NT2/D1 (cell line): ENCODE measurements at places on chromosomes 1 and 21.

- no peak for DNase-seq
Measured at GRCh38 chr1:193606035-193606434, 419.6 kb upstream of the B3GALT2 start.

DNA sequence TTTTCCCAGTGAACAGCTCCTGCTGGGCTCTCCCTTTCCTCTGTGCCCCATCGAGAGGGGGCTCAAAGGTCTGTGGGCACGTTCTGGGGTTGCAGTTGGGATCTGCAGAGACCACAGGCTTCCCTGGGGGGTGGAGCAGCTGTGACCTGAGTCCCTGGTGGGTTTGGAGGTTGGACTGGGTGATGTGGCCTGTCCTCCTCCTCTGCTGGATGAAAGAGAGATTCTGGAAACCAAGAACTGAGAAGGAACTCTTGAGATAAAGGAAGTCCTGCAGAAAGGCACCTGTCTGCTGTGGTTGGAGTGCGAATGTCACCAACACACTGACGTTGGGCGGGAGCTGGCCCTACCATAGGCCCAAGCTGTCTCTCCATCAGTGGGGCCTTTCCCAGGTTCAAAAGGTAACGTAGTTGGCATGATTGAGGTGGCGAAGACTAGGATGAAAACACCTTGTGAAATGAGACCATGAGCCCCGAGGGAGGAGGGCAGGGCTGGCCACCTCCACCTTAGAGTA is 35.8 kb upstream of the ETV3 start:
- DNase-seq = no peak

DNA sequence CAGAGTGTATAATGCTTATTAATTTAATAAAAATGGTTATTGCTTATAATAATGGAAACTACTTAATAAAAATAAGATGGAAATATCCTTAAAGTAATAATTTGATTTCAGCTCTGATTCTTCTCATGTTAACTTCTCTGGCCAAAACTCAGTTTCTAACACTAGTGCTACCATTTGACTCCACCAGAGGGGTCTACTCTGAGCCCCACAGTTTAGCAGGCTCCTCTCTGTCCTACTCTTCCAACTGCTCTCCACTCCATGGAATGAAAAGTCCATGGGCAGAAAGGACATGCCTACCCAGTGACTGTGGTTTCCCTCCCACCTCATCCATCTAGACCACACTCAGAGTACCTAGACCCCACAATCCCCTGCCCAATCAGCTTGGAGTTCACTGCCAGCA is 489.1 kb upstream of the CAMK1G start:
- DNase-seq = no peak

DNA sequence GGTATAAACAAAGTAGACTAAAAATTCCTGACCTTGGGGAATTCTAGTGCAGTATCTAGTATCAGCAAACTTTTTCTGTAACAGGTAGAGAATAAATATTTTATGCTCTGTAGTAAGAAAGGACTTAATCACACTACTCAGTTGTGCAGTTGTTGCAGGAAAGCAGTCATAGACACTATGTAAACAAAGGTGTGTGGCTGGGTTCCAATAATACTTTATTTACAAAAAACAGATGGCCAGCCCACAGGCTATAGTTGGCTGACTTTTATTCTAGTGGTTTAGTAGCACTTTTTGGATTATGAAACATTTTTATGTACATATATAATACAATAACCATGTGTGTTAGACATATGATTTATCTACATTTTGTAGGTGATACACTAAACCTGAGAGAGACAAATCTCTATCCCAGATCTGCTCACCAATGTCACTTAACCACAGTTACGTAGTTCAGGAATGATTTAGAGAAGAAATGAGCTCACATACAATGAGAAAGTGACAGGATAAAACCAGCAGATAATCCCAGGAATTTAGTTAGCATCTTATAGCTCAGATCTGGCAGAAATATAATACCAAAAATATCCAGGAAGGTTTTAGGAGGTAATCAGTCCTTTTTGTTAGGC is 56.1 kb downstream of the MIER1 start:
- no peak for DNase-seq

DNA sequence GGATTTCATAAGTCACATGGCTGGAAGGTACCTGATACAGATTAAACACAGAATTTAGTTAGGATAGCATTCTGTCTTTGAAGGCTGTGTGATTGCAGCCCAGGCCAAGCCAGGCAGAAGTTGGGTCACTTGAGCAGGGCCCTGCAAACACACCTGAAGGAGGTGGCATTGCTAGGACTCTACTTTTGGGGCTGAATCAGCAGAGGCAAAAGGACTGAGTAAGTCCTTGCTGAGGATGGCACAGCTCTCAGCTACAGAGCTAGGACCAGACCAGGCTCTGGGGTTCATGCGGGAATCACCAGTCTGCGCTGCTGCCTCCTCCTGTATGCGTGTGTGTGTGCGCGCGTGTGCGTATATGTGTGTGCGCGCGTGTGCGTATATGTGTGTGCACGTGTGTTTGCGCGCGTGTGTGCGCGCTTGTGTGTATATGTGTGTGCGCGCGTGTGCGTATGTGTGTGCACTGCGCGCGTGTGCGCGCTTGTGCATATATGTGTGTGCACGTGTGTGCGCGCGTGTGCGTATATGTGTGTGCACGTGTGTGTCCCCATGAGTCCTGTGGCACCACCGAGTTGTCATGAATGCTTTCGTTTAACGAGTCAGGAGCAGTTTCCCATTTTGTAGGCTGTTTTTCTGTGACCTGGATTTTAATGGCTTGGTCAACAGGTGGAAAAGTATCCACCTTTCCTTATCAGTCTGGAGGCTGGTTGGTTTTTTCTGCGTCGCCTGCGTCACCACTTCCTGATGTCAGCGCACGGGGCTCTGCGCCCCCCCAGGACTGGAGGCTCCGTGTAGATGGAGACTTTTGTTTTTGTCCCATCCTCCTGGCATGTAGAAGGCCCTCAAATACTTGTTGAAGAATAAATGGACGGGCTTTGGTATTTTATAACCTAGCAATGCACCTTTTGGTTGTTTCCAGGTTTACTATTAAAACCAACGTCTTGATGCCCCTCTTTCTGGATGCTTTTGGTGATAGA is 34.7 kb downstream of the ADARB1 start:
- no peak for DNase-seq

DNA sequence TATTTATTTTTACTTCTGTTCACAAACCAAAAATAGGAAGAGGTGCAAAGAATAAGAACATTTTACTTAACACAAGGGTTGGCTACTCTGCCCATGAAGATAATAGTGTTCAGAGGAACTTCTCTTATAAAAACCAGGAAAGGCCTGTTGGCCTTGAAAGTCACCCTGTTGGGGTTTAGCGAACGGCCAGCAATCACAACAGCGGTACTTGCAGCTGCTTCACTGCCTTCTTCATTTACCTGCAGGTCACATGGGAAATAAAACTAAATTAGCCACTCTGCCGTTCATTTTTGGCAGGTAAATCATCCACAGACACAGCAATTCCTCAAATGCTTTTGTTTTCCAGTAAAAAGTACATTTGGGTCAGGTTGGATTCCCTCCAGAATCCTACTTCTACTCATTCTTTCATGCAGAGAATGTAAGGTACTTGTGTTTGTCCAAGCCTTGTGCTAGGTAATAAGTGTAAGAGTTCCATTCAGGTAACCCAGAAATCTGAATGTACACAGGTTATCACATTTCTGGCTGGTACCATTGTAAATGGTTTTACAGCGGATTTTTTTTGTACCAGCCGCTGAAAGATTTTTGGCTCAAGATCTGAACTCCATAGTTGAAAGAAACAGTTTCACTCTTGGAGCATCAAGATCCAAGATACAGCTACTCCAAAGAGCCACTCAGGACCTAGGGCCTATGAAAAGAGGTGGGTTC is 13.1 kb downstream of the SERPINC1 start:
- no peak for DNase-seq

DNA sequence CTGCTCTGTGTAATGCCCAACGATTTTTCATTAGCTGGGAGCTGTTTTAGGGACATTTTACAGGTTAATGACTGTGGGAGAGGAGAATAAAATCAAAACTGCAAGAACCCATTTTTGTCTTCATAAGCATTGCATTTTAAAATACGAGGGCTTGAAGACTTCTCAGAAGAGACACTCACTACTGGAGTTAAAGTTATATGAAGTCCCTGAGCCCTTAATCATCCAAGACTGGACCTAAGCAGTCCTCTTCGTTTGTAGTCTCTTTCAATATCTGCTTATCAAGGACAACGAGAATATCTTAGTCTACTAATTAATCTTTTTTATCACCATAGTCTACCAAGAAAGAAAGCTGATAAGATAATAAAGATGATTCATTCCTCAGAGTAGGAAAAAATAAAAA is 176.9 kb upstream of the SGIP1 start:
- no peak for DNase-seq

DNA sequence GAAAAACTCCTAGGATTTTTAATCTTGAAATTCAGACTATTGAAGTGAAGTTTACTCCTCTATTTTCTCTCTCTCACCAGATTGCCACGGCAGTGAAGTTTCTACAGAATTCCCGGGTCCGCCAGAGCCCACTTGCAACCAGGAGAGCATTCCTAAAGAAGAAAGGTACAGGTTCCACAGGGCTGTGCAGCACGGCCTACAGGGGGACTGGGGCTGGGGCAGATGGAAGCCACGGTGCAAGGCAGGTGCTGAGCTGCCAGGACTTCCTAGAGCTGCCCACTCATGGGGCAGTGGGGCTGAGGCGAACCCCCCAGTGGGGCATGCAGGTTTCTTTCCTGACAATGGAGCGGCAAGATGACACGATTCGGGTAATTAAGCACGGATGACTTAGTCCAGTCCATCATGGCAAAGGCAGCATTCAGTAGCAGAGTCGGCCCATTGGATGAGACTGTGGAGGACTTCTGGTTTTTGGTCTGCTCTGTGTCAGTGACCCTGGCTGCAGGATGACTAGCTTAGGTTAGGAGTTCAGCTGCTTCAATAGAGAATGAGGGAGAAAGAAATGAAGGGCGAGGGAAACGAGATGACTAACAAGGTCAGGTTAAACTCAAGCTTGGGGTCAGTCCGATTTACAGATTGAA is 61.5 kb downstream of the PEX14 start:
- DNase-seq = no peak

DNA sequence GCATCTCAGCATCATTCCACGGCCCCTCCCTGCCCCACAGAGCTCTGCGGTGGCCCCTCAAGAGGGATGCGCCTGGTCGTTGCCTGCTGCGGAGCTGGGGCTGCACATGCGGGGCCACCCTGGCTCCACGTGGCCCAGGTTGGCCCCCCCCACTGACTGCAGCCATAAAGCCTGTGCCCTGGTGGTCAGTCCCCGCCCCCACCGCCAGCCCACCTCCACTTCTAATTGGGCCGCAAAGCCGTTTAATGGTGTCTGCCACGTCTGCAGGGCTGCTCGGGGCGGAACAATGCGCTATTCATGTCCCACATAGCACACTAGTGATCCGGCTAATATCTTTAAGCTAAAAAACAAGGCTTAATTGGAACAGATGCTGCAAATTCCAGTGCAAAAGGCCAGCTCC is 33.5 kb upstream of the ACTRT2 start:
- no peak for DNase-seq

DNA sequence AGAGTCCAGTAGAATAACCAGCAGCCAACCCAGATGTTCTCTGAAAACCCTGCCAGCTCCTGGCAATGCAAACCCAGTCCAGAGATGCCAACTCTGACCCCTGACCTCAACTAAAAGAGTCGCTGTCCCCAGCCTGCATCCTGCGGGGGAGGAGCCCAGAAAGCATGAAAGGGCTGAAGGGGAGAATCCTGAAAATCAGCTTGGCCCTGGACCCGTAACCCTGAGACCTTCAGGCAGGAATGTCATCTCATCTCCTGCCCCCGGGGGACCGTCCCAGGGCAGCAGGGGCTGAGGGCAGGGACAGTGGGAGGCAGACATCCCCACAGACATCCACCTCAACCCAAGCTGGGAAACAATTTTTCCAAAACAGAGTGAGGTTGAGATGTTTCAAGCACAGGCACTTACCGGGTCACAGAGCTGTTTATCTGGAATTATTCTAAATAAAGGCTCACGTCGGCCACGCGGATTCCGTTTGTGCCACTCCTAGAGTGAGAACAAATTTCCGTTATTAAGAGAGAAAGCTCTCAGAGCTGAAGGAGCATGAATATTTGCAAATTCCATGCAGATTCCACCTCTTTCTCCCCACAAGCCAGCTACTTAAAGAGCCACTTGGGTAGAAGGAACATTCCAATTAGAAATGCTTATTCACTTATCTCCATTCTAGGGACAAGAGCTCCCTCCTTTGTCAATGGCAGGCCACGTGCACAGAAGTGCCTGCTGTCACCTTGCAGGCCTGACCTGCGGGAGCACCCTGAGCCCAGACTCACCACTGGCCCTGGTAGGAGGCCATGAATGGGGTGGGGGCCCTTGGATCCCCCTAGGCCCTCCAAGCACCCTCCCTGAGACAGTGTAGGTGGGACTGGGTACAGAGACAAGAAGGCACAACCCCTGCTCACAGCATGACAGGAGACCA is 240.1 kb downstream of the NPHP4 start:
- DNase-seq = no peak

GRCh38 chr1:199422206-199422605 is 605.3 kb upstream of the NR5A2 start:
- DNase-seq = peak; percentile 47

GRCh38 chr21:35138665-35139381 is 89.7 kb upstream of the RUNX1 start:
- DNase-seq = no peak

DNA sequence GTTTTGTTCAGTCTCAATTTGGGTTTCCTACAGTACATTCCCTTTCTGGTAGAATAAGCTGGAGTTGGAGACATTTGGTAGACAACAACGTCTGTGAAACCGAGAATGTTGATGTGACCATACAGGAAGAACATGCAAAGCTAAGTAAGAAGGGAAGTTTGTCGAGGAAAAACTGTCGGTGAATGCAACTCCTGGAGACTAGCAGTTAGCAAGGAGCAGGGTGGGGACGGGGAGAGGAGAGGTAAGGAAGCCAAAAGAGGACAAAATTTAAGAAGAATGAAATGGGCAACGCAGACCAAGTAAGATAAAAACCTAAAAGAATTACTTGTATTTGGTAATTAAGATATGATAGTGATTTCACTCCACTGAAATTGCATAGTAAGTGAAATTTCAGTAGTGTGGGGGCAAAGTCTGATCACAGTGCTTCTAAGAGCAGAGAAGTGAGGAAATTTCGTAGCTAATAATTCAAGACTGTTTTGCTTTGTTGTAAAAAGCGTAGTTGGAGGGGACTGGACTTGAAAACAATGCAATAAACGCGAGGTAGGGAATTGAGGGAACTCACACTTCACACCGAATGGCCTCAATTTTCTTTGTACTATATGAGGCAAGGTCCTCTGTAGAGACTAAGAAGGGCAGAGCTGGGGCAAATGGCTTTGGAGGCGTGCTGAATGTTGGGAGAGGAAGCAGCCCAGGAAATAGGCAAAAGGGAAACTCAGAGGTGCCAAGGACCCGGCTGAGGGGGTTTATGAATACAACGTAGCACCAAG is 787 bp upstream of the GIPC2 start:
- no peak for DNase-seq

GRCh38 chr1:200866521-200866920 is 6.3 kb upstream of the GPR25 start:
- DNase-seq = no peak

GRCh38 chr1:109543283-109543987 is 3.8 kb downstream of the GPR61 start:
- DNase-seq = no peak

- DNase-seq = no peak
Measured at GRCh38 chr1:1360506-1361169, 2.3 kb upstream of the MXRA8 start.

GRCh38 chr1:77273891-77274290 is 7.9 kb upstream of the AK5 start:
- no peak for DNase-seq
